Thoracic aorta (tissue), 2 donors: ENCODE measurements at places on chromosomes 1 and 21. TPM values are rescaled to one million over a fixed set of nuclear protein-coding genes. Genes with fewer than 3 reads are reported as not detected.

The OR10K2 gene
- total RNA-seq: not detected

The CLIC4 gene
- 740 TPM for total RNA-seq

The OR6N1 gene
- total RNA-seq: not detected

The SLFNL1 gene
- total RNA-seq: 1.3 TPM

The ATP1A4 gene
- 0.68 TPM for total RNA-seq

GRCh38 chr1:78088486-78088885 is 42.7 kb downstream of the GIPC2 start:
- H3K27me3 ChIP-seq: no peaks in the 10 kb centered on the region
- no peaks in the 10 kb centered on the region for H3K4me1 ChIP-seq
- no peak for DNase-seq

- H3K27me3 ChIP-seq: no peaks in the 10 kb centered on the region
- H3K4me3 ChIP-seq: peak overlapping the region; percentile 70
- H3K4me1 ChIP-seq: peaks cover 55% of the 10 kb centered on the region
Measured at GRCh38 chr21:39386194-39386593, 37.3 kb upstream of the HMGN1 start.

- no peaks in the 10 kb centered on the region for H3K36me3 ChIP-seq
- H3K27ac ChIP-seq: no peak overlapping the region
- H3K4me3 ChIP-seq: no peak overlapping the region
Measured at GRCh38 chr1:209405183-209405814, 178.2 kb upstream of the CAMK1G start.

DNA sequence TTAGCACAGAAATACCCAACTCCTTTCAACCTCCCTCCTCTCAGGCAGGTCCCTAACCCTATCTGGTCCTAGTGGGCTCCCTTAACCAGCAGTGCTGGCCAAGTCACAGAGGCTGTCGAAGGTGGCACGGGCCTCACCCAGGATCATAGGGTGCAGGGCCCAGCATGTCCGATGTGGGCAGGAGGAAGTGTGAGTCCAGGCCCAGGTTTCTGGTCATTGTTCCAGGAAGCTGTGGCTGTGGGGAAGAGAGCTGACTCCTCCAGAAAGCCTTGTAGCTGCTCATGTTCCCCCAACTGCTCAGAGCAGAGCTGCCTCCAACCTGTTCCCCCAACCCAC is 2.4 kb downstream of the CCDC17 start:
- no peaks in the 10 kb centered on the region for H3K4me1 ChIP-seq
- no peak for DNase-seq
- no peak overlapping the region for H3K4me3 ChIP-seq
- H3K27ac ChIP-seq: peak overlapping the region; percentile 25

DNA sequence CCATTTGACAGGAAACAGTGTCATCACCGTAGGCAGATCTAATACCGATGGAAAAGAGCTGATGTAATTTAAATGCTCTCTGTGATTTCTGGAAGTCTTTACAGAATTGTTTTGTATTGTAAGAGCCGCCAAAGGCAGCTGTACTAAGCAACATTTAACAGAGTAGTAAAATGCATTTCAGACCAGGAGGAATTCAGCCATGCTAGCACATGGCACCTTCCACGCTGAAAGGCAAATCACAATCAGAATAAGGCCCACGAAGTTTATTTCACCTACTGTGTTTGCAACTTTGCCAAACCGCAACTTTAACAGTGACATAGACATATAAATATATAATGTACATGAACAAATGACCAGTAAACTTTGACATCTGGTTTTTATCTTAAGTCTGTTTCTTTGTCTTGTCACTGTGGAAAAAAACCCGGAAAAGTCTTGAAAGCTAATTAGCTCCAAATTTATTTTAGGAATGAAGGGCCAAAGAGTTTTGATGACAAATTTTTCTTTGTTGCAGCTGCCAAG is 26.1 kb upstream of the DISC1 start:
- no peak overlapping the region for H3K4me3 ChIP-seq
- peaks cover 15% of the 10 kb centered on the region for H3K4me1 ChIP-seq
- no peak overlapping the region for H3K27ac ChIP-seq
- no peaks in the 10 kb centered on the region for H3K36me3 ChIP-seq
- no peak for DNase-seq

DNA sequence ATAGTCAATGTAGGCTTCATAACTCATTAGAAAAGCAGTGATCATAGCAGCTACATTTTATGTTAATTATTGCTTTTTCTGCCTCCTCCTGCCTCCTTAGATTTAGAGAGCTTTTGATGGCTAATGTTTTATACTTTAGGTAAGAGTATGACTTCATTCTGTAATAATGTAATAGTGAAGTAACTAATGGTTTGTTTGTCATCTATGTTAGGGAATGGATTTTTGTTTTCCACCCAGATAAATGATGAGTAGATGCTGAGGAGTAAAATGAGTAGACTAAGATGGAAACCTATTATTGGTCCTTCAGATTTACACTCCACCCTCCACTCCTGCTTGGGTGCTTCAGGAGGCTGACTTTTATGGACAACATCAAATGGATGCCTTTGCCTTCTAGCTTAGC is 170.6 kb downstream of the CTH start:
- no peaks in the 10 kb centered on the region for H3K4me1 ChIP-seq
- no peaks in the 10 kb centered on the region for H3K36me3 ChIP-seq
- H3K27ac ChIP-seq: no peak overlapping the region
- no peak for DNase-seq

- no peak overlapping the region for H3K27ac ChIP-seq
- H3K4me3 ChIP-seq: no peak overlapping the region
- DNase-seq: no peak
- no peaks in the 10 kb centered on the region for H3K27me3 ChIP-seq
- no peaks in the 10 kb centered on the region for H3K36me3 ChIP-seq
Measured at GRCh38 chr1:21149430-21149854, 27.3 kb downstream of the EIF4G3 start.

GRCh38 chr1:43531906-43532584 is 1.4 kb downstream of the PTPRF start:
- peak overlapping the region; percentile 87 for H3K4me3 ChIP-seq
- peaks cover 32% of the 10 kb centered on the region for H3K4me1 ChIP-seq
- H3K36me3 ChIP-seq: no peaks in the 10 kb centered on the region
- H3K27ac ChIP-seq: peak overlapping the region; percentile 55
- DNase-seq: no peak

DNA sequence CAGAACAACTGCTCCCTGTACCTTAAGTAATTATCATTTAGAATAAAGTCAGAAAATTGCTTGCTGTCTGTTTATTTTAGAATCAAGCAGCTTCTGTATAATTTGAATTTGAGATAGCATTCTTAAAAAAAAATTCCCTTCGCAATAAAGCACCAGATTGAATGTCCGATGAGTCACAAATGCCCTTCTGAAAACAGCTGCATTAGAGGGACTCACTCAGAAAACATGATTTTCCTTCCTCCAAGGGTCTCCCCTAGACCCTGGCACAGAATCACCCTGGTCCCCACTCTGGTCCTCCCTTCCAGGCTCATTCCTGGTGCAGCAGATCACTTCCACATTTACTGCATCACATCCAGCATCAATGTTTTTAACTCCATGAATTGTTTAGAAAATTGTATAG is 471.1 kb upstream of the VAMP3 start:
- H3K4me1 ChIP-seq: peaks cover 9% of the 10 kb centered on the region
- no peaks in the 10 kb centered on the region for H3K27me3 ChIP-seq

- H3K27me3 ChIP-seq: no peaks in the 10 kb centered on the region
- no peak overlapping the region for H3K27ac ChIP-seq
- H3K4me1 ChIP-seq: no peaks in the 10 kb centered on the region
- H3K36me3 ChIP-seq: no peaks in the 10 kb centered on the region
- no peak overlapping the region for H3K4me3 ChIP-seq
Measured at GRCh38 chr1:107949467-107950253, 15.3 kb downstream of the VAV3 start.

DNA sequence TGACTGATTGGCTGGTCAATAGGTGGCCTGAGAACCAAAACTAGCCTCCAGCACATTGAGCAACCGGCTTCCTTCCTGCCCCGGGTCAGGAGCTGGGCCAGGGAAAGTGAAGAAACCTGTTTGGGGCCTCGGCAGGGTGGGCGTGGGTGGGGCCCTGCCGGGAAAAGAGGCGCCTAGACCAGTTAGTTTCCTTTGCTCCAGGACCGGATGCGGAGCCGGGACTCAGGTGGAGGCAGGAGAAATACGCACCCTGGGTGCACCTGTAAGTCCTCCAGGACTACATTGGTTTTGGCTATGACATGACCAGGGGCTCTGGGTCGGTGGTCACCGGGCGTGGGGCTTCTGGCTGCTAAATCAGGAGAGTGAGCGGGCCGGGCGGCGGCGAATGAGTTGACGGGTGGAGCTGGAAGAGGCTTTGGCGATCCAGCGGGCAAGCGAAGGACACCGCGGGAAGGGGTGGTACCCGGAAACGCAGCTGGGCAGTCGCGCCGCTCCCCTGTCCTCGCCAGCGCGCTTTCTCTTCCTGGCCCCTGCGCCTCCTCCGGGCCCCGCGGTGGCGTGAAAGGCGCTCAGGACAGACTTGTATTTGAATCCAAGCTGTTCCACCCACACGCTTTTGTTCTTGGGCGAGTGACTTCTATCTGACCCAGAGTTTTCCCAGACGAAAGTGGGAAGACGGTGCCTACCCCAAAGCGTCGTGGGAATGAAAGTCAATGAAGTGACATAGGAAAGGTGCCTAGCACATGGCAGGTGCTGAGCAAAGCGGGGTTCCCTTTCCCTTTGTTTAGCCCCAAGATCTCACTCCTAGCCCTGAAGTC is 30.6 kb upstream of the JUN start:
- H3K4me1 ChIP-seq: peaks cover 25% of the 10 kb centered on the region
- peak overlapping the region; percentile 97 for H3K4me3 ChIP-seq
- H3K27ac ChIP-seq: peak overlapping the region; percentile 94
- DNase-seq: no peak
- no peaks in the 10 kb centered on the region for H3K36me3 ChIP-seq

- DNase-seq: no peak
- H3K4me1 ChIP-seq: no peaks in the 10 kb centered on the region
- H3K27me3 ChIP-seq: no peaks in the 10 kb centered on the region
- H3K27ac ChIP-seq: no peak overlapping the region
Measured at GRCh38 chr1:33852711-33853110, 11.2 kb upstream of the HMGB4 start.

DNA sequence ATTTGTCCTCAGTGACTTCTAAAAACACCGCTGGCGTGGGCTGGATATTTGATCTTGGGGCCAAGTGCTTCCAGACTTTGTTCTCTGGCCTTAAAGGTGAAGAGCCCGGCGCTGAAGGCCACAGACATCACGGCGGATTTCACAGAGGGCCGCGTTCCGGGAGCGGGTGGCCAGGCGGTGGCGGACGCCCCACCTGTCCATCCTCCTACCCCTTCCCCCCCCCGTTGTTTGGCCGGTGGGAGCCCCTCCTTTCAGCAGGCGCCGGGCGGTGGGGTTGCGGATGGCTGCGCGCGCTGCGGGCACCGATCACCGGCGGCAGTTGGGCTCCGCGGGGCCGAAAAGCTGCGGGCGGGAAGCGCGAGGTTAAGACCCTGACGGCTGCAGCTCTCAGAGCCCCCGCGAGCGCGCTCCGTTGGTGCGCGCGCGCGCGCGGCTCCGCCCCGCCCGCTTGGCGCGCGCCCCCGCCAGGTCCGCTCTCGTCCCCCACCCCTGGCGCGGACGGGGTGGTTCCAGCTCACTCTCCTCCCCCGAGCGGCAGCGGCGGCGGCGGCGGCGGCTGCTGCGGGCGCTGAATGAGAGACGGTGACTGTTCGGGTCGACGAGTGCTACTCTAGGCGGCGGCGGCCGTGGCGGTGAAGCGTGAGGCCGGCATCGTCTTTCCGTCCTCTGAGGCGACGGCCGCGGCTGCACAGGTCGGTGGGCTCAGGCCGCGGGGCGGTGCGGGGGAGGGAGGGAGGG is at the start of gene RALGPS2:
Gene RALGPS2 (plus strand): TSS at position 517 of the 738 bp plus-strand sequence. CDS start 51,521 bp downstream, outside the sequence.
- DNase-seq: no peak
- H3K4me3 ChIP-seq: peak within 1 kb of the TSS; percentile 81
- no peaks in the 10 kb centered on the region for H3K27me3 ChIP-seq
- no peak within 1 kb of the TSS for H3K27ac ChIP-seq
- peaks cover 10% of the 10 kb centered on the region for H3K4me1 ChIP-seq

GRCh38 chr1:229411434-229412055 is 22.3 kb downstream of the ACTA1 start:
- peaks cover 30% of the 10 kb centered on the region for H3K4me1 ChIP-seq
- DNase-seq: no peak
- no peaks in the 10 kb centered on the region for H3K36me3 ChIP-seq
- H3K27me3 ChIP-seq: no peaks in the 10 kb centered on the region
- H3K27ac ChIP-seq: peak overlapping the region; percentile 13

GRCh38 chr1:28602536-28603439 is 10.7 kb downstream of the RAB42 start:
- peaks cover 37% of the 10 kb centered on the region for H3K36me3 ChIP-seq
- DNase-seq: no peak
- H3K4me3 ChIP-seq: no peak overlapping the region
- H3K27me3 ChIP-seq: no peaks in the 10 kb centered on the region
- H3K27ac ChIP-seq: peak overlapping the region; percentile 48

DNA sequence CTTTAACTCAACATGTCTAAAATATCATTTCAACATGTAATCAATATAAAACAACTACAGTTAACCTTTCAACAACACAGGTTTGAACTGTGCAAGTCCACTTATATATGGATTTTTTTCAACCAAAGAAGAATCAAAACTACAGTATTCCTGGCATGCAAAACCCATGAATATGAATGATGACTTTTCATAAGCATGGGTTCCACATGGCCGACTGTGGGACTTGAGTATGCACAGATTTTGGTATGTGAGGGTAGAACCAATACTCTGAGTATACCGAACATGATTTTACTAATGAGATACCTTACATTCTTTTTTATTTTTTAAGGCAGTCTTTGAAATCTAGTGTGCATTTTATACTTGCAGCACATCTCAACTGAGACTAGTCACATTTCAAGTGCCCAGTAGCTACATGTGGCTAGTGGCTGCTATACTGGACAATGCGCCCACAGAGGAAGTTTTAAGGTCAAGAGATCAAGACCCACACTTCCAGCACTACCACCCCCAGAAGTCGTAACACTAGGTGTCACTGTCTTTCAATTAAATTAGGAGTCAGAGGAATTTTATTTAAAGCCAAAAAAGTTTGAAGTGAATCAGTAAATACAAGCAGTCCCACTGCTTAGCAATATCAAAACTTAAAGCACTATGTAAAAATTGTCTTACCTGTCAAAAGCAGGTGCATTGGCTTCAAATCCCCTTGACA is 40.0 kb downstream of the SYNJ1 start:
- H3K36me3 ChIP-seq: peaks cover 10% of the 10 kb centered on the region
- no peak overlapping the region for H3K4me3 ChIP-seq
- no peak for DNase-seq
- H3K27me3 ChIP-seq: no peaks in the 10 kb centered on the region

- H3K36me3 ChIP-seq: no peaks in the 10 kb centered on the region
- H3K4me1 ChIP-seq: no peaks in the 10 kb centered on the region
- DNase-seq: no peak
- no peak overlapping the region for H3K4me3 ChIP-seq
- no peak overlapping the region for H3K27ac ChIP-seq
- H3K27me3 ChIP-seq: no peaks in the 10 kb centered on the region
Measured at GRCh38 chr1:163410073-163410999, 88.6 kb downstream of the NUF2 start.
